ENCODE measurements at places on chromosomes 13 and 19. TPM values are rescaled to one million over a fixed set of nuclear protein-coding genes. Genes with fewer than 3 reads are reported as not detected.

SIAH3 gene
- total RNA-seq = 4.2 TPM

LIPE gene
- total RNA-seq = 4.8 TPM

DNA sequence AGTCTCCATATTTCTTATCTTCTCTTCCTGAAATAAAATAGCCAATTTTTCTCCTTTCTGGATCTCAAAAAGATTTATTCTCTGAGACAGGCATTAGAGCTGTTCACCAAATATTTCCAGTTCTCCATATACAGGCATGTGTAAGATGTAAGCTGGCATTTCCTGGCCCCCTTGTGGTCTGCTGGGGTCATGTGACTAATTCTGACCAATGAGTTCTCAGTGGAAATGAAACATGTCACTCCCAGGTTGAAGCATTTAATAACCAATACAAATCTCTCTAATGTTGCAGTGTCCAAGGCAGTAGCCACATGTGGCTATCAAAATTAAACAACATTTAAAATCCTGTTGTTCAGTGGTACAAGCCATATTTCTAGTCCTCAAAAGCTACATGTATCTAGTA is 14.8 kb upstream of the CACNA1A start:
- ATAC-seq = no peak

DNA sequence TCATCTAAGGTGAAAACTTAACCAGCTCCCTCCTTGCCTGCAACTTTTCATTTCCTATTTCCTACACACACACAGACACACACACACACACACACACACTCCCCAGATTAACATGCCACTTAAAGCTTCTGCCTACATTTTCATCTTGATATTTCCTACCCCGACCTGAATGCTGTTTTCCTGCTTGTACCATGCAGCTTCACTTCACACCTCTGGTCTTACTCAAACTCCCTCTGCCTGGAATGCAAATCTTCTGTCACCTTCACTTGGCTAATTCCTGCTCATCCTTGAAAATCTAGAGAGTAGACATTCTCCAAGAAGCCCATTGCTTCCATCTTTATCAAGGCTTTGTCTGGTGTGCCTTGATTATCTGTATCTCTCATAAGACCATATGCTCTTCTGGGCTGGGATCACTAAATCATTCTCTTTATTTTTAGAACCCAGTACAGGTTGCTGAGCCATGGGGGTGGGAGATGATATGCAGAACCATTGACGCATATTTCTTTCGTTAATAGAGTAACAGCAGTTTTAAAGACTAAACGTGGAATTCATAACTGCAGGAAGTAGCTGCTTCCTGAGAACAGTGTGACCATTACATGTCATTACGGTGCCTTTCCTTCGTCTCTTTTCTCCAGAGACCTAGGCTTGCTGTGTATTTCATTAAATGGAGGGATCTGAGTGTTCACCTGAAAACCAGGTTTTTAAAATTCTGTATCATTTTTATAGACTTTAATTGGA is 37.7 kb downstream of the CNMD start:
- no peak for ATAC-seq

GRCh38 chr19:19169236-19170052 is 619 bp downstream of the MEF2B start:
- no peak for ATAC-seq
